T1000 (cell line): ENCODE measurements at places on chromosomes 2 and 18.
A peak's percentile ranks its signal among the peaks of the same experiment; 100 is the strongest.

- DNase-seq, result no peak
Observed at GRCh38 chr2:25339791-25340180, 1.9 kb downstream of the DNMT3A start.

DNA sequence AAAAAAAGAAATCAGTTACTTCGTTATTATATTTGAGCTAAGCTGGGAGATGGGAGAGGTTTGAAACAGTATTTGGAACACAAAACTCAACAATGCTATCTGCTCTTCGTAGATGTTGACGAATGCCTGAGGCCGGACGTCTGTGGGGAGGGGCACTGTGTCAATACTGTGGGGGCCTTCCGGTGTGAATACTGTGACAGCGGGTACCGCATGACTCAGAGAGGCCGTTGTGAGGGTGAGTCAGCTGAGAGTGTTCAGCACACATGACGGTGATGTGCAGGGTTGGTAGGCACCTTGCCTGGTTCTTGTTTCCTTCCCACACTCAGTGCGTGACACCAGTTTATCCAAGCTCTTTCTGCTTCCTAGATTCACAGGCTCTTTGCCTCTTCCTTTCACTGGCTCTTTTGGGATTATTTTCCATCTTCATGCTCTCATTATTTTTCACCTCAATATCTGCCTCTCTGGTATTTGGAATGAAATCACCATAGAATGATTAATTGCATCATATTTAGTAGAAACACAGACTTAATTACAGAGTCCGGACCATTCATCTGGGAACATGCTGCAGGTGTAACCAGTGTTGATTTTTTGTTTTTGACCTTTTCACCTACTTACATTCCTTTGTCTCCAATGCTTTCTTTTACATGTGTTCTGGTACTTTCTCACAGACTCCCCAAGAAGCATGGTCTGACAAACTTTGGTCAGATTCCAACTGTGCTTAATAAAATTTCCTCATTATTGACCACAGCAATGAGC is 200.6 kb upstream of the RASGRP3 start:
- peak; percentile 76 for DNase-seq

DNA sequence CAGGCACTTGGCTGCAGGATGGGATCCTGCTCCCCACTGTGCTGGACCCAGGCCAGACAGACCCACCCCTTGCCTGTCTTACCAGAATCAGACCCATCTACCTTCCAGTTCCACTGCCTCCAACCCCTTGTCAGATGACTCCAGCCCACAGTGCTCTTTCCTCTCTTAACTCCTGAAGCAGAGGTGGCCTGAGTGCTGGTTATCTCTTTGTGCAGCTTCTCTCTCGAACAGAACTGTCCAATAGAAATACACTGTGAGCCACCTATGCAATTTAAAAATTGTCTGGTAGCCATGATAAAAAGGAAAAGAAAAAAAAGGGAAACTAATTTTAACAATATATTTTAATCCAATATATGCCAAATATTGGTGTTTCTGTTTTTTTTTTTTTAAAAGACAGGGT is 160.2 kb upstream of the SMAD2 start:
- no peak for DNase-seq

- no peak for DNase-seq
Observed at GRCh38 chr2:23486684-23487075, 101.7 kb downstream of the KLHL29 start.

- DNase-seq, result no peak
Observed at GRCh38 chr2:17309741-17310339, 208.4 kb downstream of the RAD51AP2 start.

GRCh38 chr2:223720367-223720766 is 117.0 kb downstream of the AP1S3 start:
- DNase-seq, result no peak

DNA sequence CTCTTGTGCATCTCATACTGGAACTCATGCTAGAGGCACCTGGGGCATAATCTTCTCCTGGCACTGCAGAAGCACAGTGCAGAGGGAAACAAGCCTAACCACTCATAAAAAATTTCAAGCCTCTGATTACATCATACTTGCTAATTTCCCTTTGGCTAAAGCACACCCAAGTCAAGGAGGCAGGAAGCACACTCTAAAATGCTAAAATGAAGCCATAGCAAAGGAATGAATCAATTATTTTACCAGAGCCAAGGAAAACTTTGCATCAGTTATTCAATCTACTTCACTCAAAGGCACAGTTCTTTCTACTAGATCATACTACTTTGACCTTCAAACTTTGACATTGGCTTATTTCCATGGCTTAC is 79.6 kb upstream of the SPOPL start:
- peak; percentile 21 for DNase-seq

DNA sequence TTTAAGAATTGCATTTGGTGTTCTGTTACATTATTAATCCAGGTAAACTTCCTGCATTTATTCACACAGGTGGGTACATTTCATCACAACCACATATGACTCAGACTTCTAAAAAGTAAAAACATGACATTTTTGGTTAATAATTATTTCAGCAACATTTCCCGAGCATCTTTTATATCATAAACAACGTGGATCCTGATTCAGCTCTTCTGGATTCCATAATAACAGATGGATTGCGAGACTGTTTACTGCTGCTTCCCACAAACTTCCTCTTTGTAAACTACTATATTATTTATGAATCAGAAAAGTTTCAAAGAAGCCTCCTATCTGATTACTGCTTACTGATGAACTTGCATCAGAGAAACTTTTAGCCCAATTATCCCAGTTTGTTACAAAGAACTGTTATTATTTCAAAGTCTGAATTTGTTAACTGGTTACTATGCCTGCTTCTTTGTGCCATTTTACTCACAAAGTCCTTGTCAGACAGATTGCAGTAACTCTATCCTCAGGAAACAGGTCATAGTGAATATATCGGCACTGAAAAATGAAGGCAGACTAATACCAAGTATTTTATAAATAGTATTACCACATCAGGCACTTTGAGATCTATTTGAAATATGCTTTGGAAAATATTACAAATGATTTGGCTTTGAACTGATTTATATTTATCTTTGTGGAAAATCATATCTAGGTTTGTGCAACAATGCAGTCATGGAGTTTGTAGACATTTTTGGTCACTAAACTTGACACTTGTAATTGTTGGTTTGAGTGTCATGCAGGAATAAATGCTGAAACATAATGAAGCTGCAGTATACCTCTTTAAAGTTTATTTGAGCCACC is 511.6 kb downstream of the PLCL1 start:
- no peak for DNase-seq

GRCh38 chr2:33068261-33068660 is 121.5 kb downstream of the LTBP1 start:
- DNase-seq, result no peak

GRCh38 chr2:207417301-207417718 is 112.5 kb upstream of the CREB1 start:
- no peak for DNase-seq

DNA sequence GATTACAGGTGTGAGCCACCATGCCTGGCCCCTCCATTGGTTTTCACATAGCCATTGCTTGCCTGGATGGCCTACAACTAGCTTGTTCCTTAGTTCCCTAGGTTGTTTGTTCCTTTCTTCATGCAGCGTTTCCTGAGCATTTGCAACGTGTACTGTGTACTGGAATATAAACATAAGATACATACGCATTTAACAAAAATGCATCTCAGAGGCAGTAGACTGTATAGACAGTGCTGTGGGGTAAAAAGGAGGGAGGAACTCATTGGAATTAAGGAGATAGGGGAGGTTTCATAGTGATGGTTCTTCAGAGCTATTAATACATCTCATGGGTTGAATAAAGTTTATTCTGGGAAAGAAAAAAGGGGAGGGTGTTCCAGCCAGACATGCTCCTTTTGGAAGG is 260.5 kb upstream of the RASGRP3 start:
- DNase-seq, result no peak

GRCh38 chr2:48183991-48184390 is 277.7 kb upstream of the FBXO11 start:
- no peak for DNase-seq

GRCh38 chr2:105324732-105325131 is 4.8 kb downstream of the TGFBRAP1 start:
- DNase-seq, result no peak

DNA sequence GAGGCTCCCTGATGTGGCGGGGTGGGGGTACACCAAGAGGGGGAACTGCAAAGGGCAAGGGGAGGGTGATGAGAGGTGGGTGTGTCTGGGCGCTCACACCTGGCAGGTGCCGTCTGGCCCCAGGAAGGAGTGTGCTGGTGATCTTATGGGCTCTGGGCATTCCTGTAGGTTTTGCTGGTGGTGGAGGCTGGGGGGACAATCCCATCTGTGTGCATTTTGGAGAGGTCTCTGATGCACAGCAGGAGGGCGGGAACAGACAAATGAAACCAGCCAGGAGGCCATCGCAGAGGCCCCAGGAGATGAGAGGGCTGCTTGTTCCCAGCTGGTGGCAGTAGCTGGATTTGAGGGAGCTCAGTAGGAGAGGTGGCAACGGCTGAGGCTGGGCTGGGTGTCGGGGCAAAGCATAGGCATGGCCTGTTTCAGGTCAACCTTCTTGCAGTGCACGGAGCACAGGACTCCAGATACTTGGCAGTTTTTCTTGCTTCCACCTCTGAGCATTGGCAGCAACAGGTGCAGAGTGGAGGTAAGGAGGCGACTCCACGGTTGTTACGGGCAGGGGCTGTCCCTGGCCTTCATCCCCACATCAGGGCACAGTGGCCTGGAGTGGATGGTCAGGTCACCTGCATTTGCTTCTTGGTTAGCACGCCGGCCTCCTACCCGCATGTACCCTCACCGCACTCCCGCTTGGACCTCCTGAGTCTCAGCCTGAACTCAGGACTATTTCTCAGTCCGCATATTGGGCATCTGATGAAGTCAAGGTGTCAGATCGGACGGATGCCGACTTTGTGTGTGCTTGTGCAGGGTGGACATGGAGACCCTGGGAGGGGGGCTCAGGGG is 194.2 kb upstream of the HDAC4 start:
- no peak for DNase-seq

GRCh38 chr18:56575819-56576663 is 62.4 kb downstream of the TXNL1 start:
- no peak for DNase-seq

- DNase-seq, result no peak
Observed at GRCh38 chr18:58991167-58991798, 126.6 kb downstream of the ZNF532 start.

GRCh38 chr2:217953011-217953481 is 49.7 kb downstream of the TNS1 start:
- DNase-seq, result no peak

DNA sequence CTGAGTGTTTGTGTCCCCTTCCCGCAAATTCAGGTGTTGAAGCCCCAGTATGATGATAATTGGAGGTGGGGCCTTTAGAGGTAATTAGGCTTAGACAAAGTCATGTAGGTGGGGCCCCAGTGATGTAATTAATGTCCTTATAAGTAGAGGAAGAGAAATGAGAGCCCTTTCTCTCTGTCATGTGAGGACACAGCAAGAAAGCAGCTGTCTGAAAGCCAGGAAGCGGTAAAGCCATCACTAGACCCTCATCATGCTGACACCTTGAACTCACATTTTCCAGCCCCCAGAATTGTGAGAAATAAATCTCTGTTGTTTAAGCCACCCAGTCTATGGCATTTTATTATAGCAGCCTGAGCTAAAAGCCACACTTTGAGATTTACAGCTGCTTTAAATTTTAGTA is 1580.0 kb downstream of the LRP1B start:
- no peak for DNase-seq

GRCh38 chr2:24435391-24436316 is 55.4 kb upstream of the NCOA1 start:
- no peak for DNase-seq

DNA sequence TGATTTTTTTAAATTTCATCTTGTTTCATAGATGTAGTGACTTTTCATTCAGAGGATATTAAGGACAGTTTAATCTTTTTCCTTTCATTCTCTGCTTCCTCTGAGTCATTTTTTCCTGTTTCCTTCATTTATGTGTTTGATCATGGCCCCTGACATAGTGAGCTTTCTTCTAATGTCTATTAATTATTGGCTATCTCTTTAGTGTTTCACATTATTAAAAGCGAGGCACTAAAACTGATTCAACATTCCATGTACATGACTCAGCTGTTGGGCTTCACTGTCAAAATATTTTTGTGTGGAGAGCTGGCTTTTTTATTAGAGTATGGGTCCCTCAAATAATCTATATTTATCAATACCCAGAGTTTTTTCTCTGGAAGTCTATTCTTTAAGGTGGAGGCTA is 125.8 kb downstream of the THSD7B start:
- no peak for DNase-seq

GRCh38 chr2:150280231-150280630 is 207.2 kb downstream of the RND3 start:
- DNase-seq, result no peak

DNA sequence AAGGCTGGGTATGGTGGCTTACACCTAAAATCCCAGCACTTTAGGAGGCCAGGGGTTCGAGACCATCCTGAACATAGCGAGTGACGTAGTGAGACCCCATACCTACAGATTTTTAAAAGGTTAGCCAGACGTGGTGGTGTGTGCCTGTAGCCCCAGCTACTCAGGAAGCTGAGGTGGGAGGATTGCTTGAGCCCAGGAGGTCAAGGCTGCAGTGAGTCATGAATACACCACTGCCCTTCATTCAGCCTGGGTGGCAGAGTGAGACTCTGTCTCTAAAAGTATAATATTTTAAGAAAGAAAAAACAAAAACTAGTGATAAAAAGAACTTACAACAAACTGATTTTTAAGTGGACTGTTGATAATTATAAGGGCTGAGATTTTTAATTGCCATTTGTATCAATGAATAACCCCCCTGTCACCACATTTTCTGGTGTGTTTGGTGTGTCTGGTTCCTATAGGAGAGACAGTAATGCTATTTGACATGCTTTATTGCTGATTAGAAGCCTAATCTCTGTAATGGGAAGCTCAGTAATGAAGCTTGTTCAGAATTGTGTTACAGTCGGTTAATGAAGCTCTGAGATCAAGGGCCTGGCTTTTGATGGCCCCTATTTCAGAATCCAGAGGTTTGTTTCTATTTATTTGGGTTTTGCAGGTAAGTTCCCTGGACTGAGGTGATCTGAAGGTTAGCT is 147.0 kb downstream of the NEDD4L start:
- no peak for DNase-seq
